ENCODE measurements at places on chromosomes 12 and 14.

GRCh38 chr12:75938189-75938588 lies 93.4 kb downstream of the PHLDA1 start:
- no peak for DNase-seq

GRCh38 chr12:1367331-1368291 lies 226.8 kb downstream of the FBXL14 start:
- no peak for DNase-seq

DNA sequence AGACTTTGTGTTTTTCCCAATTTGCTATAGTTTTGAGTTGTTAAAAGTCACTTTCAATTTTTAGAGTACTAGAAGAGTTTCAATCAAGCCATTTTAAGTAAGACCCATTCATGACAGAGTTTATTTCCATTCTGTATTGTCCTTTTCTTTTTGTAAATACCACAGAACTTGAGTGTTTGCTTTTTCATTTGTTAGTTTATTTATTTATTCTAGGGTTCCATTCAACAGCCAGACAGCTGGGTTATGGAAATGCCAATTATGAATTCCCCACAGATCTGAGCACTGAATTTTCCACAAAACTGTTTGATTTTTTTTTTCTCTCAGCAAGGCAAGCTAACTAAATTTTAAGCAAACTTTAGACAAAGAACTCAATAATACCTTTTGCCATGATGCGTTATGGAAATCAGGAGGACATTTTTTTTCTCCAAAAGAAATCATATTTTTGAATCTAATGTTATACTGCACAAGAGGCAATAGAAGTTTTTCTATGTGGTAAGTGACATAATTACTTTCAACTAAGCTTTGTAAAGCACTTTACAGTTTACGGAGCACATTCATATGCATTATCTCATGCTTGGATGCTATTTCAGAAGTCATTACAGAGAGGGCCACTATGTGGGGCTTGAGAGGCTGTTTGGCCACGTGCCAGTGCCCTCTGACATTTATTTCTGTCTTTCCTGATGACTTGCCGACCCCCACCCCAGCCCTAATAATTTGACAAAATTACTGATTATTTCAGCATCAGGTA lies 181.5 kb downstream of the VRK1 start:
- no peak for DNase-seq

DNA sequence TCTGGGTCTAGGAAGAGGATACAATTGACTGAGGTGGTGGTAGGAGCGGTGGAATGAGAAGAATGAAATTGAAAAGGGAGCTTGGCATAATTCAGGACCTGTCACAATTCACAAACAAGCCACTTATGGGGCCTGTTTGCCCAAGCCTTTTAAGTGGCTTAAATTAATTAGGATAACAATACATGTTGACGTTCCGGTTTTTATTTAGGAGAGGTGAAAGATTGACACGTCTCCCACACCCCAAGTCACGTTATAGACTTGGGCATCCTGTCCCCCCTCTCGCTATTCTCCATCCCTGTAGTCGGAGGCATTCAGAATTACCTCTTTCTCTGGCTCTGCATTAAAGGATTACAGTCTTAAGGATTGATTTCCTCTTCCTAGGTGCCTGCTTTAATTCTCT lies 954 bp upstream of the CALCOCO1 start:
- no peak for DNase-seq

- no peak for DNase-seq
These were observed 192.1 kb upstream of the GARIN6 start for GRCh38 chr12:99455350-99456035.

- DNase-seq, result no peak
These were observed 2.9 kb upstream of the PFDN5 start for GRCh38 chr12:53292426-53292825.

GRCh38 chr12:50482571-50482970 lies 22.2 kb upstream of the DIP2B start:
- DNase-seq, result no peak

DNA sequence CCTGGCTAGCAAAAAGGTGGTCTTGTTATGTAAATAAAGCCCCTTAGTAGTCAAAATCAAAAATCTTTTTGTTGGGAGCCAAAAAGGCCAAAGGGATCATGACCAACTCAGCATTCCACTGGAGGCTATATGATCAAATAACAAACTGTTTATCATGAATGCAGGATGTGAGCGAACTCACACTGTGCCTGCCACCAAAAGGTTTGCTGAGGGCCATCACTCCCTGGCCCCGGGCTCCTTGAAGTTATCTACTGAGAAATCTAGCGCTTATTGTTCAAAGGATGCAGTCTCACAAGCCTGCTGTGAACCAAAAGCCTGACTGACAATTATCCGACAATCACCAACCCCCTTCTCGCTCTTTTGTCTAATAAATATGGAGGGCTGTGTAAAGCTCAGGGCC lies 107.2 kb upstream of the DDHD1 start:
- no peak for DNase-seq

DNA sequence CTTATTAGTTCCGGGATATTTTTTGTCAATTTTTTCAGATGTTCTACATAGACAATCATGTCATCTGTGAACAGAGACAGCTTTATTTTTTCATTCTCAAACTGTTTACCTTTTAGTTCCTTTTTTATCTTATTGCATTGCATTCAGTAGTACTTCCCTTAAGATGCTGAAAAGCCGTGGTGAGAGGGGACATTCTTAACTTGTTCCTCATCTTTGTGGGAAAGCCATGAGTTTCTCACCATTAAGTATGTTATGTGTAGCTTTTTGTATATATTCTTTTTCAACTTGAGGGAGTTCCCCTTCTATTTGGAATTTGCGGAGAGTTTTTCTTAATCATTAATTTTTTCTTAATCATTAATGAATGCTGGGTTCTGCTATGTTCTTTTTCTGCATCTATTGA lies 1727.1 kb upstream of the SEL1L start:
- DNase-seq, result no peak

Data from GM18507 (cell line).